Renal cortex interstitium (tissue), 15 donors: ENCODE measurements at places on chromosomes 13 and 19. TPM values are rescaled to one million over a fixed set of nuclear protein-coding genes. Genes with fewer than 3 reads are reported as not detected.

GRCh38 chr13:95677564-95678266 is 776 bp downstream of the DNAJC3 start:
- DNase-seq, result no peak

- DNase-seq, result no peak
Measured at GRCh38 chr13:48593536-48593935, 60.2 kb upstream of the CYSLTR2 start.

- no peak for DNase-seq
Measured at GRCh38 chr13:51564252-51564651, 20.0 kb upstream of the WDFY2 start.

- DNase-seq, result no peak
Measured at GRCh38 chr13:113273851-113274590, 23.0 kb upstream of the LAMP1 start.

DNA sequence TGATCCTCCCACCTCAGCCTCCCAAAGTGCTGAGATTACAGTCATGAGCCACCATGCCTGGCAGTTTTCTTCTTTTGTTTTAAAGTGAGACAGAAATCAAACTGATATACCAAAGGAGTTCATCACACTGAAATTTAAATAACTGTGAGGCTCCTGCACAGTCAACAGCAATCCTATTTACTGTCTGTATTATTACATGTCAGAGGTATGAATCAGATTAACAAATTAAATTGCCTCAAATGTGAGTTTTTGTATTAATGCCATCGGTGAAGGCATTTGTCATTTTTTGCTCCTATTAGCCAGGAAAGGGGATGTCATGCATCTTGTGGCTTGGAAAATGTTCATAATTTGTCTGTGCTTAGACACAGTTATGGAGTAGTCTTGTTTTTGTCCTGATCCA is 20.4 kb downstream of the DCT start:
- no peak for DNase-seq

DNA sequence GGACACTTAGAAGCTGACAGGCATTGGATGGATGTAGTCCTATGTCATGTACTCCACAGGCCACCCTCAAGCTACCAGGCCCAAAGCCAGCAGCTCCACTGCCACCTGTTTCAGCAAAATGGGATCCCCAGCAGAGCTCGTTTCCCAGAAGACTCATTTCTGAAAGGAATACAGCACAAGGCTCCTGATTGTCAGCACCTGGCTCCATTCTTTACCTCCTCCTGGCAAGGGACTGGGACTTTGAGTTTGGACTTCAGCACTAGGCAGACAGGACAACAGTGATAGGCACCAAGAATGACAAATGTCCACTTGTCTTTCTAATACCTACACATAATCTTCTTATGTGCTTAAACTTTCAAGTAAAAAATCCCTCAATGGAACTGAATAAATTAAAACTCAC is 150.4 kb upstream of the RXFP2 start:
- DNase-seq, result no peak

DNA sequence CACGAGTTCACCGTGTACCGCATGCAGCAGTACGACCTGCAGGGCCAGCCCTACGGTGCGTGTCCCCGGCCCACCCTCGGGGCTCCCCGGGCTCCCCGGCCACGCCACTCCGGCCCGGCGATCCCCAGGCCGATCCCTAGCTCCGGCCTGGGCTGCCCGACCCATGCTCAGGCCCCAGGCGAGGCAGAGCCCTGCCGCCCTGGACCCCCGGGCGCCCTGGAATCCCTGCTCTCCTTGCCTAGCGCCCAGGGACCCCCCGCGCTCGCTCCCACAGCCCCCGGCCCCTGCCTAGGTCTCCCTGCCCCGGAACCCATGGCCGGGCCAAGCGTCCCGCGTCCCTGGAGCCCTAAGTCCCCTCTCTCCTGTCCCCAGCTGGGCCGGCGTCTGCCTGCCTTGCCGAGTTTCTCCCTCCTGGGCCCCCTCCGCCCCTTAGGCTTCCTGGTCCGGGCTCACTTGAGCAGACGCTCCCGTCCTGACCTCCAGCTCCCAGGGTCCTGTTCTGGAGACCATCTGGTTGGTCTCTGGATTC is 494 bp downstream of the NCLN start:
- DNase-seq, result no peak

DNA sequence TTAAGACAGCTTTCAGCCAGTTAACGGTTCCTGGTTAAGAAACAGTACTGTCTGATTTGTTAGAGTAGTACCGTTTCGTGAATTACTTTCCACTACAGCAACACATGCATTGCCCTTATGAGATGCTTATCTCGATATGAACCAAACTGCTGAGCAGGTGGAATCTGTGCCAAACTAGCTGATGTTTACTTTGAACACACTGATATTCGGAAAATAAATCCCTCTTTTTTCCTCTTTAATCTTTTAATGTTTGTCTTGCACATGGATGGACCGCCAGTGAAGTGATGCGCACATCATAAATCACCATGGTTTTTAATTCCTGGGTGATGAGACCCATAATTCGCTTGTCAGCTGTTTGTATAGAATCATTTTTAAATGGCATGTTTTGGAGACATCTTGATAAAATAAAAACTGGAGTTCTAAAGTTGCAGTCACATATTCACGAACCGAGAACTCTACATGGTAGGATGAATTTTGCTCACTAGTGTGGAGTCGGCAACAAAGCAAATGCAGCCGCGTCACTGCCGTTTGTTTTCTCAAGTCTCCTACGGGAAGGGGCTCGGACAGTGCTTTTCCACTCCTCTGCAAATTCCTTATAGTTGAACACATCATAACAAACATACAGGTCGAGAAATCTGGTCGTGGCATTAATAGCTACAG is 1.1 kb downstream of the GJA3 start:
- DNase-seq, result no peak

DNA sequence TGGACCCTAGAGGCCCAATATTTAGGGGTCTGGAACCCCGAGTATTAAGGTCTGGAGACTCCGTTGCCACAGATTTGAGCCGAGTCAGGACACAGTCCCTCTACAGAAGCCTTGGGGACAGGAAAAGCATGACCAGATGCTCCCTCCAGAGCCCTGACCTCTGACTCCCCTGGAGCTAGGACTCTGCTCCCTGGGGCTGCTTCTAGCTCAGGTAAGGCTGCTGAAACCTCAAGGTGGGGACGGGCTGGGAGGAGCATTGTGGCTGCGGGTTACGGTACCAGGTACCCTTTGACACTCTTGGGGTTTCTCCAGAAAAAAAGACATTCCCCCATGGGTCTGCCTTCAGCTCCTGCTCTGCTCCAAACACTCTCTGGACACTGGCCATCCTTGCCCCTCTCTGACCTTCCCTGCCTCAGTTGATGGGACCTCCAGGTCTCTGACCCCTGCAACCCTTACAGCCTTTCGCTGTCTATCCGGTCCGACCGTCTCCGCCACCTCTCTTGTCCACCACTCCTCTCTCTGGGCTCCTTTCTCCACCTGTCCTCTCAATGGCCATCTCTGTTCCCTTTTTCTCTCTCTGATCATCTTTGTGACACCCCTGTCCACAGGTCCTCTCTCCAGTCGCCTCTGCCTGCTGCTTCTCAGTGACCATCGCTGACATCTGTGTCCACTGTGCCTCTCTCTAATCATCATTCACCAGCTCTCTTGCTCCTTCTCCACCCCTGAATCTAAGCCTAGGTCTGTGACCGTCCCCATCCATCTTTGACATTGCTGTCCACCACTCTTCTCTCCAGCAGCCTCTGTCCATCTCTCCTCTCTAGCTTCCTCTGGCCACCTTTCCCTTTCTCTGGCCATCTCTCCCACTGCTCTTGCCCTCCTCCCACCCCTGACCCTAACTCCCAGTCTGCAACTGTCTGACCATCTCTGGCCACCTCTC is 1.4 kb downstream of the LRFN3 start:
- DNase-seq, result no peak

DNA sequence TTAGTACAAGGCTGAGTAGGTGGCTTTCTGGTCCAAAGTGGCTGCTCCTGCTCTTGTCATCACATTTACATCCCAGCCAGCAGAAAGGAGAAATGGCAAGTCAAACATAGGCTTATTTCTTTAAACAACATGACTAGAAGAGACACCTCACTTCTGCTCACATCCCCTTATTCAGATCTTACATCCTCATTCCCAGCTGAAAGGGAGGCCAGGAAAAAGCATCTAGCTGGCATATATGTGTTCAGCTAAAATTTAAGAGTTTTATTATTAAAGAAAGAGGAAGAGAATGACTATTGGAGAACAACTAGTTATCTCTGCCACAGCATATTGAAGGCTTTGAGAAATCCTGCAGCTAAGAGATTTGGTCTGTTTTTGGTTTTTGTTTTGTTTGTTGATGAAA is 34.1 kb downstream of the RGCC start:
- no peak for DNase-seq

DNA sequence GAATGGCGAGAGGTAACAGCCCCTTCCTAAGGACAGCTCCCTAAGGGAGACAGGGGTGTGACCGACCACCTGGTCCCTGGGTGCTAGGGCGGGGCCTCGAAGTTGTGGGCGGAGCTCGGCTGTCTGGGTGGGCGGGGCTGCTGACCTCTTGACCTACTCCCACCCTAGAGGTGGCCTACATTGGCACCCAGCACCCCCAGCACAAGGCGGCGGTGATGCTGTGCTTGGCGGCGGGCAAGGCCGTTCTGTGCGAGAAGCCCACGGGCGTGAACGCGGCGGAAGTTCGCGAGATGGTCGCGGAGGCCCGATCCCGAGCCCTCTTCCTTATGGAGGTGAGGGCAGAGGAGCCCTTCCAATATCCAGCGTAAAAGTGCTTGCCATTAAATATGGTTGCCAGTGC is 2.4 kb downstream of the DHDH start:
- DNase-seq, result no peak

The C13orf42 gene
- polyA plus RNA-seq, result 0.16 TPM

DNA sequence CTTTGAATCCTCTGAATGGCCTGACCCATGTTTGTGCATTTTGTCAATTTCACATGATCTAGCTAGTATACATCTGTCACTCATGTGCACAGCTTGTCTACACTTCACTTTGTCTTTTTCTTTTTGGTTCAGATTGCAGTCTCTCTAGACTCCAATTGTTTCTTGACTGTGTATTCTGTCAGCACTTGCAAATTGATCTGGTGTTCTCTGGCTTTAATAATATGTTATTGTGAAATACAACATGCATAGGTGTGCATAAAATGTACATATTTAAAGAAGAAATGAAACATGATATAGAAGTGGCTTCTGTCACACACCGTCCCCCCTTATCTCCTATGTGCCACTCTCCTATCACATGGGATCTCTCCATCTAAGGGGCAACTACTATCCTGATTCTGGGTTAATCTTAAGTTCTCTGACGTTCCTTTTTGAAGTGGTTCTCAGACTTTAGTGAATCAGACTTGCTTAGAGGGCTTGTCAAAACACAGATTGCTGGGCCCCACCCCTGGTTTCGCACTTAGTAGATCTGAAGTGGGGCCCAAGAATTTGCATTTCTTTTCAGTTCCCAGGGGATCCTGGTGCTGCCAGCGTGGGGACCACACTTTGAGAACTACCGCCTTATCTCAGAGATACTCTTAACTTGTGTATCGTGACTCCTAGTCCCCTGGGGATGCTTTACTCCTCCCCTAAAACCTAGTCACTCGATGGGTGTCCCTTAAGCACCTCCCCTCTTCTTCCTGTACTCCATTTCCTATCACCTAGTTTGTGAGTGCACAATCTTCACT is 5.8 kb downstream of the KRTDAP start:
- DNase-seq, result no peak

DNA sequence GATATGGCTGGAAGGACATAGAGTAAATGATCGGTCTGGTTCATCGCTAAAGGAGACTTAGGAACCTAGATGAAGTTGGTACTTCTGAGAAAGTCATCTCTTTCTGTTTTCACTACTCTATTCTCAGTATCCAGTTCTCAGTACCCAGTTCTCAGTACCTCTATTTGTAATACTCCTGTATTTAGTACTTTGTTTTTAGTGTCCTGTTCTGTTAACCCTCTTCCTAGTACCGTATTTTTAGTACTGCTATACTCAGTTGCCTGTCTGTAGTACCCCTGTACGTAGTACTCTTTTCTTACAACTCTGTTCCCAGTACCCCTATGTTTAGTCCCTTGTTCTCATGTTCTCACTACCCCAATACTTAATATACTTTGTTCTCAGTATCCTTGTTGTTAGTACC is 1.2 kb downstream of the RFXAP start:
- DNase-seq, result no peak
